Right ventricle myocardium inferior (tissue), 1 donor: ENCODE measurements at places on chromosomes 12 and 14. TPM values are rescaled to one million over a fixed set of nuclear protein-coding genes. Genes with fewer than 3 reads are reported as not detected.

Gene RACGAP1
- 7.3 TPM for total RNA-seq

Gene VRK1
- total RNA-seq, result 6.2 TPM

Gene TAS2R19
- 0.49 TPM for total RNA-seq

Gene CCDC177
- not detected for total RNA-seq

Gene KIF21A
- total RNA-seq, result 57.9 TPM

Gene FAR2
- total RNA-seq, result 4.1 TPM

Gene SLC6A15
- total RNA-seq, result not detected

Gene TBC1D30
- 0.35 TPM for total RNA-seq

Gene BEGAIN
- total RNA-seq, result 0.68 TPM
